ENCODE measurements at places on chromosomes 4 and X.

- no peak for DNase-seq
Observed at GRCh38 chr4:155593793-155594192, 72.9 kb upstream of the GUCY1A1 start.

DNA sequence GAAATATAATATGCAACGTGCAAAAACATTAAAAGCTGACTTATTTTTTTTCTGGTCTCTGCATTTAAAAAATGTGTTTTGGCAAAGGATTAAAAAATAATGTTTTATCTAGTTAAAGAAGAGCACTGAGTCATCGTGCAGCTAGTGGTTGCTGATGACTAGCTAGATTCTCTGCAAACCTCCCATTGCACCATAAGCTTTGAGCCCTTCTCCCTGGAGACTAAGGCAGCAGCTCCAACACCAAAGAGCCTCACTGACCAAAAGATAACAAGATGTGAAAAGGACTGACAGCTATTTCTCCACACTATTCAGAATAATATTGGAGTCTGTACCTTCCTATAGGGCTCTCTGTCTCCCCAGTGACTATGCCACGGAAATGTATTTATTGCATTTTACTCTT is 424.3 kb downstream of the SLITRK2 start:
- DNase-seq, result no peak

- peak; percentile 89 for DNase-seq
Observed at GRCh38 chrX:107673933-107674479, 45.7 kb downstream of the PRPS1 start.

DNA sequence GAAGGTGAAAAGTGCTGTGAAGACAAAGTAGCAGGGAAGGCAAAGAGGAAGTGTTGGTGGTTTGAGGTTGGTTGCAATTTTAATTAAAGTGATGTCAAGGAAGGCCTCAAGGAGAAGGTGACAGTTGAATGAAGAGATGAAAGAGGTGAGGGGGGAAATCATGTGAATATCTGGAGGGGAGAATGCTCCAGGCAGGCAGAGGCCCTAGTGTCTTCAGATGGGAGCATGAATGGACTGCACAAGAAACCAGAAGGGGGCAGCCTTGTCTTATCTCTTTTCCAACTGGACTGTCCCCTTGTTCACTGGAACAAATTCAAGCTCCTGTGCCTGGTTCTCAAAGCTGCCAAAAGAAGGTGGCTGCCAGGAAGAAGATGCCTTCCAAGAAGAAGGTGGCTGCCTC is 68.4 kb downstream of the MAOB start:
- no peak for DNase-seq

DNA sequence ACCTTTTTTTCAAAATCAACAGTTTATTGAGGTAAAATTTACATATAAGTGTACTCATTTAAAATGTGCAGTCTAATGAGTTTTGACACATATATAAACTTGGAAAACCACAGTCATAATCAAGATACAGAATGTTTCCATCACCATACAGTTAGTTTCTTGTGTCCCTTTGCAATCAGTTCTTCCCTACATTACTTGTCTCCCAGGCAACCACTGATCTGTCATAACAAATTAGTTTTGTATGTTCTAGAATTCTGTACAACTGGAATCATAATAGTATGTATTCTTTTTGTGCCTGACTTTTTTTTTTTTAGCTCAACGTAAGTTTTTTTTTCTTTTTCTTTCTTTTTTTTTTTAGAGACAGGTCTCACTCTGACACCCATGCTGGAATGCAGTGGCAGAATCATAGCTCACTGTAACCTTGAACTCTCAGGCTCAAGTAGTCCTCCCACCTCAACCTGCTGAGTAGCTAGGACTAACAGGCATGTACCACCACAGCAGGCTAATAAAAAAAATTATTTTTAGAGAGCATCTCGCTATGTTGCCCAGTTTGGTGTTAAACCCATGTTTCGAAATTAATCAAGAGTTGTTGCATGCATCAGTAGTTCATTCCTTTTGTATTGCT is 26.9 kb downstream of the ARFIP1 start:
- no peak for DNase-seq

DNA sequence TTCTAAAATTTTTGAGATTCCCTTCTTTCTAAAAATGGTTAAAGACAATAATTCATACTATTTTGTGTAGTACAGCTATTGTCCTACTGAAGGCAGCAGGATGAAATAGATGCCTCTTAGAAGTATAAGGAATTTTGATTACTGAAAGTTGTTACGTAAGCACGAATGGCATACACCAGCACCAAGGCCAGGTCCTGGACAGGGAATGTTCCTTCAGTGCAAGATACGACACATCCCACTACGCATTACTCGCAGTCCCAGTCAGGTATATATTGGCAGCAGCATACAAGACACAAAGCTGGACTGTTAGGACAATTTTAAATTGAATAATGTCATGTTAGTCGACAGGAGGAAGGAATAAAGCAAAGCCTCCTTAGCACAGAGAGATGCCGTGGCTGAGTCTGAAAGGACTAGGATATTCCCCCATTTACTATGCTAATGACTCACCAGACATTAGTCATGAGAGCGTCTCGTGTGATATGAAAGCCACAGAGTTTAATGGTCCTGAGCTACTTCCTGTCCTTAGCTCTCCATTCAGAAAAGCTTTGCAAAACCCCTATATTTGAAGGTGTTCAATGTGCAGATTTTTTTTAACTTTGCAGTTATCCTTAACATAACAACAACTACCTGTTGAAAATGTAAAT is 504.3 kb downstream of the FAM133A start:
- peak; percentile 38 for DNase-seq

- no peak for DNase-seq
Observed at GRCh38 chr4:82043809-82044137, 330.0 kb downstream of the HNRNPD start.

DNA sequence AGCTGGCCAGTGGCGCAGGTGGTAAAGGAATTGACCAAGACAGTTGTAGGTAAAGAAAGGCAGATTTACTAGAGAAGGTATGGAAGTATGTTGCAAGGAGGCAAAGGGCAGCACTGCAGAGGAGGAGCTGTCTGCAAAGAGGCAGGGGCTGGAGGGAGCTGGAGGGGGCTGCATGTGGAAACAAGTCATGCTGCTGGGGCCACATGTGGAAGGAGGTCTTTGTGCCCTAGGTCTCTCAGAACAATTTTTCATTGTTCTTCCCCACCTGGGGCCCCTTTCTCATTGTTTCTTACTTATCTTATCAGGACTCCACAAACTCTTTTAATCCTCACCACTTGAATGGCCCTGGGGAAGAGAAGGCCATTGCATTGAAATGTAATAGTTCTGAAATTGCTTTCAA is 144.8 kb upstream of the PLAC1 start:
- no peak for DNase-seq

DNA sequence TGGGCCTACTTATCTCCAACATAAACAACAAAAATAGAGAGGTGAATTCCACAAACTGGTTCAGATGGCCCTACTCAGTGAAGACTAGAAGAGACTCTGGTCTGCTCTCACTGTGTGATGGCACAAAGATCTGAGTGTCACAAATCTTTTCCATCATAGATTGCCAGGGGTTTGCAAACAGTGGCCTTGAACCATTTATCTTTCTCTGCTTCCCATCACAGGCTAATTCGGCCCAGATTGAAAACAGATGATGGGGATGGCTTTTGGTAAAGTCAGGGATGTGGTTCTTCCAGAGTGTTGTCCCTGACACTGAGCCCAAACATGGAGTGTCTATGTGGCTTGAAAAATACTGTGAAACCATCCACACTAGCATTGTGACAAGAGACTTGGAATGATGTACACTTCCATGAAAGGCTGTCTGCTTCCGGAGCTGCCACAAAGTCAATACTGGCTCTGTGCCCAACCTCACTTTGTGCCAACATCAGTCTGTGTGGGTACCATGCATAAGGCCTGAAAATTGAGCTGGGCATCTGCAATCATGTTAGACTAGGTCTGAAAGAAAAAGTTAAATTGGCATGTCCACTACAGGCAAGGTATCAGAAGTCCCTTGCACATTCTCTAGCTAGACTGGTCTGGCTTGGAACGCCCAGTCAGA is 25.2 kb upstream of the PLAC1 start:
- DNase-seq, result no peak

GRCh38 chrX:125532411-125533089 is 212.9 kb downstream of the TEX13C start:
- DNase-seq, result no peak

- peak; percentile 23 for DNase-seq
Observed at GRCh38 chrX:53831662-53832635, 145.4 kb upstream of the HUWE1 start.

- DNase-seq, result no peak
Observed at GRCh38 chr4:8058031-8058479, 100.6 kb downstream of the ABLIM2 start.

GRCh38 chr4:7762376-7763030 is 177.2 kb downstream of the AFAP1 start:
- peak; percentile 9 for DNase-seq

DNA sequence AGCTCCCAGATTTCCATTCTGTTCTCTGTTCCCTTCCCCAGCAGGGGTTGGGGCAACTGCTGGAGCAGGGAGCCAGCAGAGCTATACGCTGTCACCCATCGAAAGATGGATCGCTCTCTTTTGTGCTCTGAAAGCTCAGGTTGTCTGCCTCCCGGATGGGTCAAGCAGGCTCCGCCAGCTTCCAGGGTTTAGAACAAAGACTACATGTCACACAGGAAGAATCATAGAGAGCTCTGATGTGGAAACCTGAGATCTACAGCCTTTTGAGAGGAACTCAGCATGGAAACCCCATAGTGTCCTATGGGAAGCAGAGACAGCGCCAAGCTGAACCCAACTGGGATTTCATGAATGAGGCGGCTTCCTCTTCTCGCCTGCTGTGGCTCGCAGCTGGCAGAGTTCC is 205.4 kb downstream of the HS3ST1 start:
- DNase-seq, result no peak

DNA sequence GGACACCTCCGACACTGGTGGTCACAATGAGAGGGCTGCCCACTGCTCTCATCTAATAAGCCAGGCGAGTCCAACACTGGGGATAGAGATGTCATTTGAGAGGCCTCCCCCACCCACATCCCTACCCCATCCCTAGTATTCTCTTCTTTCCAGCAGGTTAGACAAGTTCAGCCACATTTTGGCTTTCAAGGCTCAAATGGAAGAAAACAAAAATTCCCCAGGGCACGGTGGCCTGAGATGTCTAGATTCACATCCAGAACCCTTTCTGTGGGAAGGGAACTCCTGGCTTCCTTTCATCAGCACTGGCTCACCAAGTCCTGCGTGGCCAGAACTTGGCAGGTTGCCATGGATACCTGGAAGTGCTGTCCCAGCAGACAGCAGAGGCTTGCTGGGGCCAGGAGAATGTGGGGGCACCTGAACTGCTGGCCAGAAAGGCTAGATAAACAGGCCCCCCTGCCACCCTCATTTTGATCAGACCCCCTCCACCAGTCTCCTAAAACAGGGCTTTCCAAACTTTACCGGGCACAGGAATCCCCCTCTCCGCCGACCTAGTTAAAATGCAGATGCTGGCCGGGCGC is 1.3 kb upstream of the NYX start:
- DNase-seq, result no peak

DNA sequence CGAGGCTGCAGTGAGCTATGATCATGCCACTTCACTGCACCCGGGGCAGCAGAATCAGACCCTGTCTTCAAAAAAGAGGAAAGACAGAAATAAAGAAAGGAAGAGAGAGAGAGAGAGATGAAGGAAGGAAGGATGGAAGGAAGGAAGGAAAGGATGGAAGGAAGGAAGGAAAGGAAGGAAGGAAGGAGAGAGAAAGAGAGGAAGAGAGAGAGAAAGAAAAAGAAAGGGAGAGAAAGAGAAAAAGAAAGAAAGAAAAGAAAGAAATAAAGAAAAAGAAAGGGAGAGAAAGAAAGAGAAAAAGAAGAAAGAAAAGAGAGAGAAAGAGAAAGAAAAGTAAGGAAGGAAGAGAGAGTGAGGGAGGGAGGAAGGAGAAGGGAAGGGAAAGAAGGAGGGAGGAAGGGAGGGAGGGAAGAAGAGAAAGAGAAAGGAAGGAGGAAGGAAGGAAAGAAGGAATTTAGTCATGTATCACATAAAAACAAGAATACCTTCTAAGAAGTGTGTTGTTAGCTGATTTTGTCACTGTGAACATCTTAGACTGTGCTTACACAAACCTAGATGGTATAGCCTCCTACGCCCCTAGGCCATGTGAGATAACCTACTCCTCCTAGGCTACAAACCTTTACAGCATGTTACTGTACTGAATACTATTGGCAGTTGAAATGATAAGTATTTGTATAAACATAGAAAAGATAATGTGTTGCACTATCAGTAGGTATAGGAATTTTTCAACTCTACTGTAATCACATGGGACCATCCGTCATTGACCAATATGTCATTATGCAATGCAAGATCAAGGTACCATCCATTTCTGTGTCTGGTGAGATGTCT is 17.4 kb upstream of the AFF1 start:
- DNase-seq, result no peak

GRCh38 chr4:56940403-56940802 is 32.7 kb downstream of the REST start:
- no peak for DNase-seq

DNA sequence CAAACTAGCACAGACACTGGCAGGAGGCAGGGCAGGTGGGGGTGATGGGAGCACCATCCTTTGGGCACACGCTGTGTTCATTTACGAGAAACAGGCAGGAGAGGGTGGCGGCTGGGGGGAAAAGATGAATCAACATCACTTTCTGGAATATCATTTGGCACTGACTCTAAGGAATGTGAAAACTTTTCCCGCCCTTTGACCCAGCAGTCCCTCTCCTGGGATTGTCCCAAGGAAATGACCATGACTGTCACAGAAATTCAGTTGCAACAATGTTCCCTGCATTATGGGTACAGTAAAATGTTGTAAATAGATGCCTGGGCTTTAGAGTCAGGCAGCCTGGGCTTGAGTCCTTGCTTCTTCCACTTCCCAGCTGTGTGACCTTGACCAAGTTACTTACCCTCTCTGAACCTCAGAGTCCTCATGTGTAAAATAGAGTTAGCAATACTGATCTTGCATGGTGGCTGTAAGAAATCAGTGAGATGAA is 58.6 kb downstream of the ABLIM2 start:
- peak; percentile 10 for DNase-seq

GRCh38 chrX:20143111-20143510 is 1.5 kb upstream of the EIF1AX start:
- no peak for DNase-seq

- DNase-seq, result no peak
Observed at GRCh38 chr4:179097741-179098140, 1655.5 kb upstream of the AGA start.

DNA sequence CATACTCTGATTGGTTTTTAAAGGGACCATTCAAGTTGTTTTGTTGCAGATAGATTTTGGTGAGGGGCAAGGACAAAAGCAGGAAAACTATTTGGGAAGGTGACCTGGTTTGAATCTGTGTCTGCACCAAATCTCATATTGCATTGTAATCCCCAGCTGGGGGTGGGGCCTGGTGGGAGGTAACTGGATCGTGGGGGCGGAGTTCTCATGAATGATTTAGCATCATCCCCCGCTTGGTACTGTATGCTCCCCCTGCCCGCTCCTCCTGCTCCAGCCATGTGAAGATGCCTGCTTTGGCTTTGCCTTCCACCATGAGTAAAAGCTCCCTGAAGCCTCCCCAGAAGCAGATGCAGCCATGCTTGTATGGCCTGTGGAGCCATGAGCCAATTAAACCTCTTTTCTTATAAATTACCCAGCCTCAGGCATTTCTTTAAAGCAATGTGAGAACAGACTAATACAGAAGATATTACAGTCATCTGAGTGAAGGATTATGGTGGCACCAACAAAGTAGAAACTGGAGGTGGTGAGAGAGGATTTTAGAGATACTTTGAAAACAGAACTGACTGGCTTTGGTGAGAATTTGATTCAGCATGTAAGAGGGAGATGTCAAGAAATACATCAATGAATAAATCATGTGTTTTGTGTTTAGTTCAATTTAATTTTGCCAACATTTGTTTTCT is 14.4 kb downstream of the IL21 start:
- DNase-seq, result no peak

- no peak for DNase-seq
Observed at GRCh38 chrX:6904156-6904555, 243.4 kb upstream of the STS start.

- peak; percentile 14 for DNase-seq
Observed at GRCh38 chr4:142475663-142476062, 370.4 kb downstream of the INPP4B start.
